ENCODE measurements at places on chromosomes 4 and X.

DNA sequence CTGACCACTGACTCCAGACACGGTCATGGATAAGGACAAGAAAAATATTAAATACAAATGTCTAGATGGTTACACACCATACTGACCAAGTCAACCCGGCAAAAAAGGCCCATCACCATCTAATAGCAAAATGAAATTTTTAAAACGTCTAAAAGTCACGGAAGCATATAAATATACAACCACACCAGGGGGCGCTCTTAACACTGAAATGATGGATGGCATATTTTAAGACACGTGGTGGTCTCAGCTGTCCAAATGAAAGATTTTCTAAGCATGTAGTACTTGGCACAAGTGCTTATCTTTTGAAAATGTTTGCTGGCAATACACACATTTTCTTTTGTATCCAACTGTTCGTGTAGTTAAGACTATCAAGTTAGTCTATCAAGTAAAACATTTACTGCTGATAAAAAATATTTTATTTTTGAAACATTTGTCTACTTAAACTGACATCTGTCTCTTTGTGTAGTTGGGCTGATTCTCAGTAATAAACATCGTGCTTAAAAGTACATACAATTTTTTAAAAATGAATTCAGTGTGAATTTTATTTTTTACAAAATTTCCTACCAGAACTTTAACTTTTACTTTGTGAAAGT is 64.6 kb downstream of the COX7B2 start:
- DNase-seq, result peak; percentile 47

DNA sequence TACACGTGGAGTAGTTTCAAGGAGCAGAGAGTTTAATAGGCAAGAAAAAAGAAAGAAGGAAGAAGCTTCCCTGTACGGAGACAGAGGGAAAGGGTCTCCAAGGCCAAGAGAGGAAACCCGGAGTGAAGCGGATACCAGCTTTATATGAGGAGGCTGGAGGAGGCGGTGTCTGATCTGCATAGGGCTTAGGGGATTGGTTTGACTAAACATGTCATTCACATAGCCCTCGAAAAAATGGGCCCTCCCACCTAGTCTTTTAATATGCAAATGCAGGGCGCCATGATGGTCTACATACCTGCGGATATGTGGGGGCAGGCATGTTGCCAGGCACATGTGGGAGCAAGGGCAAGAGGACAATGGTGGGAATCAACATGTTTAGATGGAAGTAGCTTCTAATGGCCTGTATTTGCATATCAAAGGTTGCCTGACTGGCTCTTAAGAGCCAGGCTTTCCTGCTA is 103.1 kb upstream of the UGT8 start:
- DNase-seq, result no peak

DNA sequence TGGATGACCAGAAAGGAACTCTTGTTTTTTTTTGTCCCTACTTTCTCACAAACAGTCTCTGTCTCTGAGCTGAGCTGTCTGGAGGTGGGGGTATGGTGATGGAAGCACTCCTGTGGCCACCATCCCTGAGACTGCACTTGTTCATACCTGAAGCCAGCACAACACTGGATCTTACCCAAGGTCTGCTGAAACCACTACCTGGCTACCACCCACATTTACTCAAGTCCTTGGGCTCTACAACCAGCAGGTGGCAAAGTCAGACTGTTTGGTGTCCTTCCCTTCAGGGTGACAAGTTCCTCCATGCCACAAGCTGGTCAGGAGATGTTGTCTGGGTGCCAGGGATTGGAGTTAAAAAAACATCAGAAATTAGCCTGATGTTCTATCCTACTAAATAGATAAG is 89.7 kb downstream of the NEXMIF start:
- no peak for DNase-seq

DNA sequence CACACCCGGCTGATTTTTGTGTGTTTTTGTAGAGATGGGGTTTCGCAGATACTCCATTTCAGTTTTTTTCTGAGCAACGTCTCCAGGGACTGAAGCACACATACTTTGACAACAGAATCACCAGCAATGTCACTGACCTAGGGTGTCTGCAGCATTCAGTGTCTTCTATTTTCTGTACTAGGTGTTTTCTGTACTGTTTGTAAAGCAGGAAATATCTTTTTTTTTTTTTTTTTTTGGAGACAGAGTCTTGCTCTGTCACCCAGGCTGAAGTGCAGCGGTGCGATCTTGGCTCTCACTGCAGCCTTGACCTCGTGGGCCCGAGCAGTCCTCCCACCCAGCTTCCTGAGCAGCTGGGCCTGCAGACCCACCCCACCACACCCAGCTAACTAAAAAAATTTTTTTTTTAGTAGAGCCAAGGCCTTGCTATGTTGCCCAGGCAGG is 8.9 kb downstream of the ADD1 start:
- no peak for DNase-seq

DNA sequence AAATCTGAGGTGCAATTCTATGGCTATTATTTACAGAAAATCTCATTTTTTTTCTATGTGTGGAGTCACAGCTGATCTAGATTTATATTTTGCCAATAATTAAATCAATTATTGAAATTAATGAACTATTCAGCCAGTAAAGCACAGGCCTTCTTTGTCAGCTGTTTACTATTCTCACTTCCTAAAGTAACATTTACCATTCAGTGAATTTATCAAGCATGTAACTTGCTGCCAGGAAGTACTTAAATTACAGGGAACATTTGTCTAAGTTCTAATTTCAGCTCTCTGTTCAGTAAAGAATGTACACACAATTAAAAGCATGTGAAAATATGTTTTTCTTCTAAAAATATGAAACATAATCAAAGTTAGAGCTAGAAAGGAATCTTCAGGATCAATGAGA is 79.3 kb downstream of the DTHD1 start:
- no peak for DNase-seq

- no peak for DNase-seq
Observed at GRCh38 chr4:14184265-14184664, 556.7 kb upstream of the BOD1L1 start.

GRCh38 chrX:150159537-150159936 is 203.6 kb upstream of the MAMLD1 start:
- no peak for DNase-seq

- no peak for DNase-seq
Observed at GRCh38 chr4:151434183-151434860, 25.3 kb downstream of the FHIP1A start.

DNA sequence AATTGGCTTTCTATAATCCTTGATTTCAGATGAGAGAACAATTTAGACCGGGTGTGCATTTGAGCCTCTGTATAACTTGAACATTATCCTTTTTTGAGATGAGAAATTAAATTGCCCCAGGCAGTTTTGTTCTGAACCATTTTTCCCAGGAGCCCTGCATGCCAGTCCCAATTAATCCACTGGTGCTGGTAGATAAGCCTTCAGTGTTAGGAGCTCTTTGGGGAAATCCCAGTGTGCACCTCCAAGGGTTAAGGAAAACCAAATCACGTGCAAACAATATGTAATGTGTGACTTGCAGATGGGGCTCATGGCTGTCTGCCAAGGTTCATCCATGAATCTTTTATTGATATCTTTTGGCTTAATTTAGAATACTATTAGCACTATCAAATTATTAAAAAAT is 43.2 kb downstream of the KIT start:
- DNase-seq, result no peak

- no peak for DNase-seq
Observed at GRCh38 chrX:136476501-136476900, 11.2 kb upstream of the BRS3 start.

- DNase-seq, result peak; percentile 42
Observed at GRCh38 chr4:184688447-184688846, 38.9 kb downstream of the PRIMPOL start.

DNA sequence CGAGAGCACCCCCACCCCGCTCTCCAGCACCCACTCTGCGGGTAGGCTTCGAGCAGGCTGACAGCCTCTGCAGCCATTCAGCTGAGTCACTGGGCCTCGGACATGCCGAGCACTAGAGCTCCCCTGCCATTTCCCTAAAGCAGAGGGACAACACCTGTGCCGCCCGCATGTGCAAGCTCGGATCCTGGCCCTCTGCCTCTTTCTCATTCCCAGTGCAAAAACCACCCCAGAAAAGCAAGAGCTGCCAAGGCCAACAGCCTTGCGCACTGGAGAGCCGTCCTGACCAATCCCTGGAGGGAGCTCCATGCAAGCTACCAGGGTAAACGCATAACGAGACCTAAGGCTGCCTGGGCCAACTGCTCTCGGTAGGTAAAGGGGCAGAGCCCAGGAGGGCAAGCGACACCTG is 5.3 kb downstream of the HCFC1 start:
- no peak for DNase-seq

- no peak for DNase-seq
Observed at GRCh38 chr4:148258535-148258934, 183.7 kb downstream of the NR3C2 start.

DNA sequence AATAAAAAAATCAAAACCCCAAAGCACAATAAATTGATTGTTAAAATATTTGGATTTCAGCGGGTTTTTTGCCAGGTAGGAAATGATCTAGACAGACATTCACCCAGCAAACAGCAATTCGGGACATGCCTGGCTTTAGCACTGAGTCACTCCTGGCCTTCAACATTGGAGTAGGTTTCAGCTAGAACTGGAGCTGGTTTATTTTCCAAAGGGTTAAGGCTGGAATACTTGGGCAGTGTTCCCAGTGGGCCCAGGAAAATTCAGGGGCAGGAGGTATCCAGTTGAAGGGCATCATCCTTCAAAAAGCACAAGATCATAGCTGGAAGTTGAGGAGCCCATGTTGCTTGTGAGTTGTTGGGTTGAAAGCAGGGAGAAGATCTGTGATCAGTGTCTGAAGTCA is 41.0 kb downstream of the TXLNG start:
- no peak for DNase-seq

DNA sequence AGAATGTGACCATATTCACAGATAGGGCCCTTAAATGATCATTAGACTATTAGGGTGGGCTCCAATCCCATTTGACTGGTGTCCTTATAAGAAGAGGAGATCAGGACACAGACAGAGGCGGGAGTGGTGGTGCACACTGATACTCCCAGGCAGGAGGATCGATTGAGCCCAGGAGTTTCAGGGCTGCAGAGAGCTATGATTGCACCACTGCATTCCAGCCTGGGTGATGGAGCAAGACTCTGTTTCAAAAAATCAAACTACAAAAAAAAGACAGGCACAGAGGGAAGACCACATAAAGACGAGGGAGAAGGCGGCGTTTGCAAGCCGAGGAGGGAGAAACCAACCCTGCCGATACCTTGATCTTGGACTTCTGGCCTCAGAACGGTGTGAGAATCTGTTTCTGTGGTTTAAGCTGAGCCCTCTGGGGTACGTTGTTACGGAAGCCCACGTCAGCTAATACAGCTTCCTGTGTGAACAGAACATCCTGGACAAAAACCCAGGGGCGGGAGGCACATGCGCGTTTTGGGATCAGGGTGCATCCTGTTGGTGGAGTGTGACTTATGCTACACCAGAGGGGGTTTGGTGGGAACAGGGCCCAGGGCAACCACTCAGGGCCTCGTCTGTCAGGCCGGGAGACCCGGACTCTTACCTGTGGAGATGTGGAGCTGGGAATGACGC is 211.8 kb upstream of the PSAPL1 start:
- DNase-seq, result peak; percentile 17

DNA sequence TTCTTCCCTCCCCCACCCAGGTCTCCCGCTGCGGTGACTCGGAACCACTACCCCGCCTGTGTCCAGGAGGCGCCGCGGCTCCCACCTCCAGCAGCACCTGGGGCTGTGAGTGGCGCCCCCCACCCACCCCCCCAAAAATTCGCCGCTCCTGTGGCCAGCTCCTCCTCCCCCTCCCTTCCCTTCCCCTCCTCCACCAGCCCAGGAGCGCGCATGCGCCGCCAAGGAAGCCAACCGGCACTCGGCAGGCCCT is 278 bp downstream of the CLOCK start:
- no peak for DNase-seq

- no peak for DNase-seq
Observed at GRCh38 chr4:85717351-85717750, 242.4 kb downstream of the ARHGAP24 start.

DNA sequence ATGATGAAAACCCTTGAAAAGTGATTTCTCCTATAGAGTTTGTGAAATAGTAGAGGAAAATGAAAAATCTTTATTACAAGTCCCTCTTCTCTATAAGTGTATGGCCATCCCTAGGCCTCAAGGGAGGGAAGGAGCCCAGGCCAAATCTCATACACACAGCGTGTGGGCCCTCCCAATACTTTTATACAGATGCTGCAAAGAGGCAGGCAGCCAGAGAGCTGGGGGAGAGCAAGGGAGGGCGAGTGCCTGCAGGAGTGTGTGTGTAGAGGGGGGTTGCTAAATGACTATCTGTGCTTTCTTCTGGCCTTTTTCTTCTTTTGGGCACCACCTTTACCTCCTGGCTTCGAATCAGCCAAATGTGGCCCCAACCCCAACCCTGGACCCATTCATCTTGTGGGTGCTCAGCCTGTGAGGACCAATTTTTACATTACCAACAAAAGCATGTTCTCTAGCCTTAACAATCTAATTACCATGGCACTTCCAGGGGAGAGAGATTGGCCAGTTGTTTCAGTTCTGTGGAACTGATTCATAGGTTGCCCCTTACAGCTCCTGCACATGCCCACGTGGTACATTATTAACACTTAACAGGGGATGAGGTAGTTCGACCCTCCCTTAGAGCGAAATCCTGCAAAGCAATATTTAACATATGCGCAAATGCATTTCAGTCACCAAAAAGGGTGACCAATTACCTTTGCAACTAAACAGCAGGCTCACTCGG is 2.0 kb downstream of the GPC3 start:
- no peak for DNase-seq

GRCh38 chr4:137299281-137299680 is 233.0 kb downstream of the PCDH18 start:
- no peak for DNase-seq

DNA sequence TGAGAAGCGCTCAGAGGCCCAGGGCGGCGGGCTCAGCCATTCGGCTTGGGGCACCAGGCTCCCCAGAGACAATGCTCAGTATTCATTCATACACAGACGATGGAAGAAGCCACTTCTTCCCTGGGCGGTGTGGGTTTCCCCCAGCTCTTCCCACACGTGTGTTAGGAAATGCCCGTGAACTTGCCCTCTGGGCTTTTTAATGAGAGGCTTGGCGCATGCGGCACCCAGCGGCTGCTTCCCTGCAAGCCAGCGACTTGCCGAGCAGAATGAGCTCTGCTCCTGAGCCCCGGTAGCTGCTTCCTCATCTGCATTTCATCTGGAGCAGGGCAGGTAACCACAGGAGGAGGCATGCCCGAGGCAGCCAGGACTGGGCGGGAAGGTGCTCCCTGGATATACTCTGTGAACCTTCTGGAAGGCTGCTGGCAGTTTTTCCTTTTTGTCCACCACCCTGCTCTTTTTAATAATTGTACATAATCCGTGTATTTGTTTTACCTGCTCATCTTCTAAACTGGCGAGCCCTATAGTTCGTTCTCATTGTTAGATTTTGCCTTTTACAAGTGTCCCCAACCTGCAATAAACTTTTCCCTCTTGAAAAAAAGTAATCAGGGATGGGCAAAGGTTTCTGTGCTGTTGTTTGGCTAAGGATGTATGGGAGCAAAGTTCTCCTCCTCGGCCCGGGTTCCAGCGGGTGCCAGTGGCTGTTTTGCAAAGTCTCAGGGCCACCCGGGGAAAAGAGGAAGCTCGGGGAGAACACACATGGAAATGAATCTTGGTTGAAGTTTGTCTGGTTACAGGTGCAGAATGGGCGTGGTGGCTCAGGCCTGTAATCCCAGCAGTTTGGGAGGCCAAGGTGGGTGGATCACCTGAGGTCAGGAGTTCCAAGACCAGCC is 178.8 kb downstream of the DCLK2 start:
- DNase-seq, result no peak

GRCh38 chr4:168221301-168221700 is 97.3 kb downstream of the DDX60 start:
- DNase-seq, result no peak

- DNase-seq, result no peak
Observed at GRCh38 chrX:112784692-112785091, 55.9 kb downstream of the AMOT start.

Measured in activated CD4-positive, alpha-beta T cell treated with anti-CD3 and anti-CD28 coated beads, Interleukin-2, Interleukin-4, amounts not matched to agents 100 ng/mL and 50 ng/mL, durations not matched to agents 16 hours and 8 hours (primary cell).